Kidney (tissue), 22 donors: ENCODE measurements at places on chromosomes 1 and 21. TPM values are rescaled to one million over a fixed set of nuclear protein-coding genes. Genes with fewer than 3 reads are reported as not detected.

Gene OR10J1
- not detected for polyA plus RNA-seq

Gene NT5C1A
- polyA plus RNA-seq, result 0.62 TPM

- DNase-seq, result no peak
Measured at GRCh38 chr1:95440511-95440910, 206.5 kb downstream of the RWDD3 start.

DNA sequence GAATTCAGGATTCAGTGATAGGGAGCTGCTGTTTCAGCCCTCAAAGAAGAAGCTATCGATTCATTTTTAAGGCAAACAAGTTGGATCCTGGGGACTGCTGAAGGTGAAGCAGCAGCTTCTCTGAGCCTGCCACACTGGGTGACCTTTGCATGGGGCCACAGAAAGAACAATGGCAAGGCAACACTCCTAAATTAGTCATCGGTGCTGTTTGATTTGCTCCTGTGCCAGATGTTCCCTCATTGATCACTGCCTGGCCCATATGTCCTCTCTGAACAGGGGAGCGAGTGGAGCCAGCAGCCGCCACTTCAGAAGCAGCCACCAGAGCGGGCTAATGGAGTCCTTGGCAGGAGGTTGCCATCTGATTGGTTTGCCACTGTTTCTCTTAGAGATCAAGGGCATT, 391.5 kb downstream of the NTNG1 start:
- no peak for DNase-seq

DNA sequence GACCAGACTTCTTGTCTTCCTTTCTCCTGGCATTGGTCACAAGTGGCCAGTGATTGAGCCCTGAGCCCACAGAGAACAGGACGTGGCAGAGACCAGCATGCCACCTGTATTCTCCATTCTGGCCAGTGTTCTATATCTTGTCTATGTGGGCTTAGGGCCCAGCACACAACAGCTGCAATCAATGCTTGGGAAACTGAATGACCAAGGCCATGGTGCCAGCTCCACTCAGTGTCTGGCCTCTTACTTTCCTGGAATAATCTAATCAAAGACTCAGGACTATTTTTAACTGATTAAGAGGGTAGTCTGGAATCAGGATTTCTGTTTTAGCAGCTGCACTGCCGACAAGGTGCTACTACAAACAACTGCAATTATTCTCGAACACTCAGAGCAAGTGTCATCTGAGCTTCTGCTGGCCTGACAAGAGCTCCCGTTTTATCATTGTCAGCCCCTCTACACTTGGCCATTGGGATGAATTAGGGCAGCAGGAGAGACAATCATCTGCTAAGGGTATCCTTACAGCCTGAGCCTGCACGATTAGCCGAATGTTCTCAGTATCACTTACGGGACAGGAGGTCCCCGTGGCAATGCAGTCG, 74.4 kb upstream of the GRIK3 start:
- DNase-seq, result no peak

- peak; percentile 31 for DNase-seq
Measured at GRCh38 chr1:23216771-23217420, 406 bp downstream of the HTR1D start.

DNA sequence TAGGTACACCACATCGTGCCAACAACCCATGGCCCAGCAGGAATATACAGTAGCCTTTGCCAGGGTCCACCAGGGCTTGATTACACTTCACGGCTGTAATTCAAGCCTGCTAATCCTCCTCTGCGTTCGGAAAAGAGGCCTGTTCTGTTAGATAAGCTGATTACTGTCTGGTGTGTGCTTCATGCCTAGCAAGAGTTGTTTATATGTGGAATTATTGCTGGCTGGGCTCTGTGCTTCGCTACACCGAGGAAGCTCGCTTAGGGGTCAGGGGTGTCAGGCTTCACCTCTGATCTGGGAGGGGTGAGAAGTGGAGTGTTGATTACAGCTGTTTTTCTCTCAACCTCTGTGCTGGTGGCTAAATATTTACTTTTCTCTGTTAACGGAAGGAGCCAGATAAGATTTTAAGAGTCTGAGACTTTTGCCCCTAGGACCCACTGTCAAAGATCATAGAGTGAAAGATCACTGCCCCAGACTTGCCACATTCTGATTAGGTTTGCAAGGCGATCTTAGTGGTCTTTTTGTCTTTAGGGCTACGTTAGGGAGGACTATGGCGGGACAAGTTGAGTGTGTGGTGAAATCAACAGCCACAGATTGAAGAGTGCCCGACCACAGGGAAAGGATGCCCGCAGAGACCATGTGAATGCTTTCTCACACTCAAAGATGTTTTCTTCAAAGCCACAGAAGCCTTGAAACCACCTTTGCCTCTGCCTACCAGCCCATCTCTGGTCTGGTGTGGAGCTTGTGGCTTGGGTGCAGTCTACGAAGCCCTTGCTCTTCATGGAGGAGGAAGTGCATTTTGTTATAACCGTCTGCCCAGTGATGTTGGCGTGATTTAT, 216.1 kb downstream of the PBX1 start:
- DNase-seq, result peak; percentile 66

DNA sequence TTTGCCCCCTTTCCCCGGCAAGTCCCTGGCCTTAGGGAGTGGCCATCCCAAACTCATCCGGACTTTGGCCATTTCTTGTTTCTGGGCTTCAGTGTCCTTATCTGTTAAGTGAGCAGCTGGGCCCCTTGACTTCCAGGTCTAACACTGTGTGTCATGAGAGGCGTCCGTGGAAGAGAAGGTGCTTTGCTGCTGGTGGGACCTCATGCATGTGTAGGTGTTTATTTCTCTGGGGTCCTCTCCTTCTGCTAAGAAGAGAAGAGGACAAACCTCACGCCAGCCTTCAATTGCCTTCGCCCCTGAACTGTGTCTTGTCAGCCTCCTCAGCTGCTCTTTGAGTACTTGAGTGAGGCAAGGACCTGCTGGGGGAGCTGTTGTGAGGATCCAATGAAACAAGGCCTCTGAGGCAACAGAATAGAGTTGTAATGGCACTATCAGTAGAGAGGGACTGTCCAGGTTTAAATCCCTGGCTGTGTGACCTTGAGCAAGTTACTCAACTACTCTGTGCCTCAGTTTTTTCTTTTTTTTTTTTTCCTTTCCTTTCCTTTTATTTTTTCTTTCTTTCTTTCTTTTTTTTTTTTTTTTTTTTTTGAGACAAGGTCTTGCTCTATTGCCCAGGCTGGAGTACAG, 72.5 kb downstream of the RUNX3 start:
- DNase-seq, result no peak

DNA sequence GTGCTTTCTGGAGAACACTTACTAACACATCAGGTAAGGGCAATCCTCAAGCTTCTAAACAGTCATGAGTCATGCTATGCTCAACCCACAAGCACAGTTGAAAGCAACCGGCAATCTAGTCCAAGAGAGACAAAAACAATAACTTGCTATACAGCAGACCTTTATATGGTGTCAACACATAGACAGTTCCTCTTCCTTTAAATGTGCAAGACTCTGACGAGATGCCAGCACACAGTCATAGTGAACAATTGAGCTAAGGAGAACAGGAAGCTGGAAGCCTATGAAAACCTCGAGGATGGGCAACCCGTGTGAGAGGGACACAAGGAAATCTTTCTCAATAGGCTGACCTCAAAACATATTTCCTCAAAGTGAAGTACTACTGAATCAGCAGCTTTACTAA, 5.3 kb downstream of the ADIPOR1 start:
- no peak for DNase-seq

DNA sequence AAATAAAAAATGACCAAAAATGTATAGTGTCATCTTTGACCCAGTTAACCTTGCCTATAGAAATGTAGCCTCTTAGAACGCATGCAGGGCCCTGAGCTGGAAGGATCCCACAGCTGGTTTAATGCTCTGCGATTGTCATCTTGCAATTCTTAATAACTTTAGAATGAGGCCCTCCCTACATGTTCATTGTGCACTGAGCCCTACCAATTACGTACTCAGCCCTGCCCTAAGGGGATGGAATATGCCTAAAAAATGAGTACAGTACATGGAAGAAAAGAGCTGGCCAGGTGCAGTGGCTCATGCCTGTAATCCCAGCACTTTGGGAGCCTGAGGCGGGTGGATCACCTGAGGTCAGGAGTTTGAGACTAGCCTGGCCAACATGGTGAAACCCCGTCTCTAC, 57.8 kb upstream of the BCAR3 start:
- DNase-seq, result no peak

DNA sequence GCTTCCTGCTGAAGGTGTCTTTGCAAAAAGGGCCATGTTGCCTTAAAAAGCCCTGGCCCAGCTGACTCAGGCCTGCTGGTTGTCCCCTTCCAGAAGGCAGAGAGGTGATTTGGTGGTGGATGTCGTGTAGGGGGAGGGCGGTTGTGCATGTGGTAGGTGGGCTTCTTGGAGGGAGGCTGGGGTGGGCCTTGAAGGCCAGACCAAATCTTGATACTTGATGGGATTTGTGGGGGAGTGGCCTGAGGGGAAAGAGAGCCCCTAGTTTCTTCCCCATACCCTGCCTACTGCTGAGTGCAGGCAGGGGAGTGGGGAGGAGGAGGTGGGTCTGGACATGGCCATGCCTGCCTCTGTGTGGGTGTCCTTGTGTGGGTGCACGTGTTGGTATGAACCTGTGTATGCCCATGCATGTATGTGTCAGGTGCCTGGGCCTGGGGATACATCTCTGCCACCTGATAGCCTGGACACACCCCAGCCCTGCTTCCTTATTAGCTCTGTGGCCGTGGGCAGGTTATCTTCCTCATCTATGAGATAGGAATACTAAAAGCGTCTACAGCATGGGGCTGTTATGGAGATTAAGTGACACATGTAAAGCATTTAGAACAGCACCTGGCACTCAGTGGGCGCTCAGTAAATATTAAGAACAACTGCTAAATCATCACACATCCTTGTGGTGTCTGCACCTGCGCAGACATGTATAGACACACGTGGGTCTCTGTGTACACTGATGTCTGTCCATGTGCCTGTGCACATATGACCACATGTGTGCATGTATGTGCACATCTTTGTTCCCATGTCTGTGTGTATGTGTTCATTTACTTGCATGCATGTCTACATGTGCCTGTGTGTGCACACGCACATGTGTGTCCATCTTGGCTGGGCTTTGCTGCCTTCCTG, 17.0 kb downstream of the FAM151A start:
- no peak for DNase-seq

DNA sequence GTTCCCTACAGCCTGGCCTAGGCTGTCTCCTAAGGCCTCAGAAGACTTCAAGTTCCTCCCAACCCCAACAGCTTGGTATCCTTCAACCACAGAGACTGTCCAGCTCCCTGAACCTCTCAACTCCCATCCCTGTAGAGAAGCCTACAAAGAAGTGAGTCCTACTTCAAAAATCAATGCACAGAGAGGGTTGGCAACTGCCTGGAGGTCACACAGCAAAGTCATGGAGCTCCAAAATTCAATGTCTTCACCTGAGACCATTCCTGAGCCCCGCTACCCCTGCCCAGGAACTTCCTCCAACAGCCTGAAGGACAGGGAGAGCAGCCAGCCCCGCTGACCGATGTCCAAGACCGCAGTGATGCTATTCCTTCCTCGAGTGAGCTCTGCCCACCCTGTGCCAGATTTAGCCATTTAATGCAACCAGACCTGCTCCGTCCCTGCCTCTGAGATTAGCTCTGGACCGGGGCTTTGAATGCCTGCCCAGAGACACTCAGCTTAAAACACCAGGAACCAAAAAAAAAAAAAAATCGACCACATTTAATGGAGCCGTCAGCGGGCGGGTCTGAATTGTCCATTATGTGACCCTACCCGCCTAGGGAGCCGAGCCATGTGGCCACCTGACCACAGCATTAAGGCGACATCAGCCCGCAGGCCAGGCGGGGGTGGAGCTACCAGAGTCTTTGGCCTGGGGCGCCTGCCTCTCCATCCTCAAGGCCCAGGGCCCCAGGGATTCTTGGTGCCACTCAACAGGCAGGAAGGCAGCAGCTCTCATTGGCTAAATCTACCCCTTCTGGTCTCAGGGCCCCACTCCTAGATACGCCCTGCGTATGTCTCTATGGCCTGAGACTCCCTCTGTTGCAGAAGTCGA, 148.6 kb downstream of the SYF2 start:
- no peak for DNase-seq

GRCh38 chr1:3644273-3644672, 5.6 kb downstream of the WRAP73 start:
- peak; percentile 45 for DNase-seq

DNA sequence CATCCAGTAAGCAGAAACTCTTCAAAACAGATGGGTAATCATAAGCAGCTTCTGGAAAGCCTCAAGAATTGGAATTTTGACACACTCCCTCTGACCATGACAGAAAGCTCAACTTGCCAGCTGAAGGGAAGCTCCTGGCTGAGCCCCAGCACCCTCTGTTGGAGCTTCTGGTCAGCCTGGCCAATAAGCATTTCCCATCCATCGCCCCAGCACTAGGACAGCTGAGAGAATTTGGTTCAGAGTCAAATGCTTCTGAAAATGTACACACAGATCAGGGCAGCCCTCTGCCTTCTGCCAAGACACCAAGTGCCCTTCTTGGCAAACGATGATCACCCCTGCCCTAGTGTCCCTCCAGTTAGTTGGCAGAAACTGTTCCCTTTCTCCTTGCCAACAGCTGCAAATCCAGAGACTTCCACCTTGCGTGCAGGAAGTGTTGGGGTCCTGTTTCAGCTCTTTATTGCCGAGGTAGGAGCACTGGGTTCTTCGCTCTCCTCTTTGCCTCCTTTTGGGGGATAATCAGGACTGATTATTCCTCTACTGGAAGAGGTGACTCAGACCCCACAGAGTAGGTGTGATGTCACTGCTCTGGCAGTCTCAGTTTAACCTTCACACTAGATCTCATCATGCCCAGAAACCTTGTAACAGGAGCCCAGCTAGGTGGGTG, 11.9 kb downstream of the PIGV start:
- no peak for DNase-seq

DNA sequence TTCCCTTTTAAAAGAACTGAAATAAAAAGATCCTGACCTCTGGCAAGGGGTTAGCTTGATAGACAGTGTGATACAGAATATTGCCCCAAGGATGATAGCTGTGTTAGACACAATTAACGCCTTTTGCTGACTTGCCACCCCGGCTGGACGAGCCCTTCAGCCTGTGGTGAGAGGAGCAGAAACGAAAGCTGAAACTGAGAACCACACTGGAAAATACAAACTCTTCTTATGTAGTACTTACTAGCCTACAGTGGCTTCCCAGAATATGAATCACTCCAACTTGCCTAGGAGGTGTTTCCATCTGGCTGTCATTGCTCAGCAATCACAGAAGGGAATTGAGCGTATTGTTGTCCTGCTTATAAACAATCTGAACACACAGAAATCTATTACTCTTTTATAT, 22.9 kb downstream of the SAMSN1 start:
- no peak for DNase-seq

- no peak for DNase-seq
Measured at GRCh38 chr1:192104852-192105251, 53.4 kb upstream of the RGS18 start.

DNA sequence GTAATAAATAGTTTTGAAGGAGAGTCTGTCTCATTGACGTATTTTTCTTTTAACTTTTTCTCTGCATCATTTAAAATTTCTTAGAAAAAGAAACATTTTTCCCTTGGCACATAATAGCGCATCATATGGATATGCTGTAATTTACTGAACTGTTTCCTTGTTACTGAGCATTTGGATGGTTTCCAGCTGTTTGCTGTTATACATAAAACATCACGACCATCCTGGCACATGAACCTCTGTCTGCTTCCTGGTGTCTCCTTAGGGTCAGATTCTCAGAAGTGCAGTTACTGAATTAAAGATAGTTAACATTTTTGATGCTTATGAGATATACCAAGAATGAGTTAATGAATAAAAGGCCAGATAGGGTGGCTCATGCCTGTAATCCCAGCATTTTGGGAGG, 67.2 kb downstream of the BACE2 start:
- peak; percentile 53 for DNase-seq

GRCh38 chr1:75616436-75617433, 5.8 kb upstream of the SLC44A5 start:
- peak; percentile 86 for DNase-seq
